ENCODE measurements at places on chromosomes 4 and X.

DNA sequence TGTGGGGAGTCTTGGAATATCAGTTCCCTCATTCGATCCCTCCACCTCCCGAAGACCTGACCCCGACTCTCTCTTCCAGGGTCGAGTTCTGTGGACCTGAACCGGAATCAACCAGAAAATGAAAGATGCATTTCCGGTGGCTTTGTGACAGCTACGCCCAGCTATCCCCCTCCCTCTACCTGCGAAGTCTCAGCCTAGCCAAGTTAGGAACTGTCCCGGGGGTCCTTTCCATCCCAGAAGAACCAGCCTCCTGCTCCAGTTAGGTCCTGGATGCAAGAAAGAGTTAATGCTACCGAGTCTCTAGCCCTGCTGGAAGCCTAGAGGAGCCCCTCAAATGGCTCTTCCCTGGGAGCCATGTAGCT is 13.4 kb upstream of the ETDC start:
- H3K4me1 ChIP-seq = no peaks in the 10 kb centered on the region
- H3K4me3 ChIP-seq = no peak overlapping the region
- no peak for DNase-seq
- H3K36me3 ChIP-seq = no peaks in the 10 kb centered on the region
- H3K27ac ChIP-seq = no peak overlapping the region

GRCh38 chr4:139905489-139905888 is 239.9 kb downstream of the MGST2 start:
- H3K27me3 ChIP-seq = no peaks in the 10 kb centered on the region
- H3K4me1 ChIP-seq = peaks cover 34% of the 10 kb centered on the region
- no peak overlapping the region for H3K4me3 ChIP-seq
- H3K27ac ChIP-seq = no peak overlapping the region

DNA sequence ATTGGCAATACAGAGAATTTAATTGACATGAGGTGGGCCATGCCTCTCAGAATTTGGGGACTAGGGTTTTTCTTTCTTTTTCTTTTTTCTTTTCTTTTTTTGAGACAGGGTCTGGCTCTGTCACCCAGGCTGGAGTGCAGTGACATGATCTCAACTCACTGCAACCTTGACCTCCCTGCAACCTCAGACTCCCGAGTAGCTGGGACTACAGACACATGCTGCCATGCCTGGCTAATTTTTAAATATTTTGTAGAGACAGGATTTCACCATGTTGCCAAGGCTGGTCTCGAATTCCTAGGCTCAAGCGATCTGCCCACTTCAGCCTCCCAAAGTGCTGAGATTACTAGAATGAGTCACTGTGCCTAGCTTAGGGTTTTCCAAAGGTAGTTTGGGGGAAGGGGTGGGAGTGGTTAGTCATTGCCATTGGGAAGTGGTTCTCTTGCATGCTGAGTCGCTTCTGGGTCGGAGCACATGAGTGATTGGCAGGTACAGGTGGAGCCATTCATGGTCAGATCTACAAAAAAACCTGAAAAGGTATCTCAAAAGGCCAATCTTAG is 54.5 kb downstream of the MID2 start:
- H3K27me3 ChIP-seq = no peaks in the 10 kb centered on the region
- no peak for DNase-seq
- no peak overlapping the region for H3K4me3 ChIP-seq
- H3K4me1 ChIP-seq = no peaks in the 10 kb centered on the region
- no peak overlapping the region for H3K27ac ChIP-seq

- no peaks in the 10 kb centered on the region for H3K27me3 ChIP-seq
- no peak for DNase-seq
- no peaks in the 10 kb centered on the region for H3K36me3 ChIP-seq
- no peak overlapping the region for H3K4me3 ChIP-seq
- H3K27ac ChIP-seq = no peak overlapping the region
Measured at GRCh38 chrX:85828771-85829170, 218.6 kb downstream of the CHM start.

- H3K4me1 ChIP-seq = no peaks in the 10 kb centered on the region
- H3K4me3 ChIP-seq = no peak overlapping the region
- H3K27ac ChIP-seq = no peak overlapping the region
Measured at GRCh38 chrX:41148553-41148952, 63.3 kb downstream of the USP9X start.

GRCh38 chr4:127575888-127576287 is 56.9 kb upstream of the INTU start:
- H3K36me3 ChIP-seq = no peaks in the 10 kb centered on the region
- no peak for DNase-seq
- H3K4me1 ChIP-seq = no peaks in the 10 kb centered on the region
- no peak overlapping the region for H3K4me3 ChIP-seq
- H3K27ac ChIP-seq = no peak overlapping the region
- no peaks in the 10 kb centered on the region for H3K27me3 ChIP-seq

- no peaks in the 10 kb centered on the region for H3K4me1 ChIP-seq
- H3K27me3 ChIP-seq = no peaks in the 10 kb centered on the region
- no peak overlapping the region for H3K4me3 ChIP-seq
- no peak overlapping the region for H3K27ac ChIP-seq
Measured at GRCh38 chr4:162874748-162875147, 291.9 kb downstream of the NAF1 start.

GRCh38 chrX:119762718-119763117 is 4.3 kb downstream of the SOWAHD start:
- no peaks in the 10 kb centered on the region for H3K27me3 ChIP-seq
- peaks cover 3% of the 10 kb centered on the region for H3K4me1 ChIP-seq
- H3K27ac ChIP-seq = no peak overlapping the region
- H3K4me3 ChIP-seq = no peak overlapping the region
- no peaks in the 10 kb centered on the region for H3K36me3 ChIP-seq

- H3K4me1 ChIP-seq = peaks cover 36% of the 10 kb centered on the region
- no peaks in the 10 kb centered on the region for H3K36me3 ChIP-seq
- no peaks in the 10 kb centered on the region for H3K27me3 ChIP-seq
- peak; percentile 39 for DNase-seq
- peak overlapping the region; percentile 59 for H3K27ac ChIP-seq
Measured at GRCh38 chrX:46208225-46208854, 336.9 kb downstream of the ZNF674 start.

GRCh38 chrX:68354879-68355628 is 78.2 kb downstream of the OPHN1 start:
- H3K4me3 ChIP-seq = no peak overlapping the region
- H3K27me3 ChIP-seq = no peaks in the 10 kb centered on the region
- no peak for DNase-seq
- no peaks in the 10 kb centered on the region for H3K36me3 ChIP-seq

GRCh38 chr4:92677805-92678204 is 374.0 kb downstream of the GRID2 start:
- no peaks in the 10 kb centered on the region for H3K4me1 ChIP-seq
- no peak overlapping the region for H3K27ac ChIP-seq
- H3K27me3 ChIP-seq = no peaks in the 10 kb centered on the region
- H3K36me3 ChIP-seq = no peaks in the 10 kb centered on the region
- DNase-seq = no peak
- no peak overlapping the region for H3K4me3 ChIP-seq

GRCh38 chrX:67725471-67725870 is 181.7 kb downstream of the AR start:
- H3K4me3 ChIP-seq = no peak overlapping the region
- no peak for DNase-seq
- H3K27ac ChIP-seq = no peak overlapping the region

- no peak for DNase-seq
- no peak overlapping the region for H3K4me3 ChIP-seq
- peaks cover 40% of the 10 kb centered on the region for H3K36me3 ChIP-seq
- H3K27me3 ChIP-seq = no peaks in the 10 kb centered on the region
Measured at GRCh38 chrX:150697641-150698040, 4.4 kb downstream of the MTMR1 start.

- H3K4me1 ChIP-seq = no peaks in the 10 kb centered on the region
- no peak overlapping the region for H3K27ac ChIP-seq
- no peak for DNase-seq
- no peaks in the 10 kb centered on the region for H3K27me3 ChIP-seq
- H3K4me3 ChIP-seq = no peak overlapping the region
Measured at GRCh38 chrX:20477836-20478524, 211.3 kb upstream of the RPS6KA3 start.

- H3K4me1 ChIP-seq = no peaks in the 10 kb centered on the region
- DNase-seq = no peak
- no peak overlapping the region for H3K27ac ChIP-seq
- H3K4me3 ChIP-seq = no peak overlapping the region
- no peaks in the 10 kb centered on the region for H3K27me3 ChIP-seq
Measured at GRCh38 chrX:136975684-136976470, 57.9 kb downstream of the GPR101 start.

DNA sequence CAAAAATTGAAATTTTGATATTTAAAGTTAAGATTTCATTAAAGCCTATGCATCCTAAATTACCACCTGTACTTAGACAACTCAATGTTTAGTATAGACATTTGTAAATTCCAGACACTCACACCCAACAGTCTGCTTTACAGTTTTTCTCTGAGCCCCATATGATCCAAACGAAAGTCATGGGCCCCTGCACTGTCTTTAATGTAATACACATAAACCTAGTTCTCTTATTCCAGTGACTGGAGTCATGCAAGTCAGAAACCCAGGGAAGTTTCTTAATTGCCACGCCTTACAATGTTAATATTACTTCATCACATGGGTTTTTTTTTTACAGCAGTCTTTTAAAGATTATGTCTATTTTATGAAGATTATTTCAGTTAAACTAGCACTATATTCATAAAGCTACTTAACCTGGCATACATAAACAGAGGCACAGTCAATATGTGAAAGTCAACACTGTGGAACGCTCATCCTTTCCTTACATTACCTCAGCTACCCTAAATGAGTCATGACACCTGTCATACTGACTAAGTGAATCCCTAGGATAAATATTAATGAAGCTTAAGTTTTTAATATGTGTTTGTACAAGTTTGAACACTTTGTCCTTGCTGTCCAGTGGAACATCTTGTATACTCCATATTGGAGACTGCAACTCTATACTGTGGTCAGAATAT is 67.7 kb upstream of the H2AZ1 start:
- H3K4me1 ChIP-seq = no peaks in the 10 kb centered on the region
- no peak overlapping the region for H3K27ac ChIP-seq
- H3K36me3 ChIP-seq = no peaks in the 10 kb centered on the region

DNA sequence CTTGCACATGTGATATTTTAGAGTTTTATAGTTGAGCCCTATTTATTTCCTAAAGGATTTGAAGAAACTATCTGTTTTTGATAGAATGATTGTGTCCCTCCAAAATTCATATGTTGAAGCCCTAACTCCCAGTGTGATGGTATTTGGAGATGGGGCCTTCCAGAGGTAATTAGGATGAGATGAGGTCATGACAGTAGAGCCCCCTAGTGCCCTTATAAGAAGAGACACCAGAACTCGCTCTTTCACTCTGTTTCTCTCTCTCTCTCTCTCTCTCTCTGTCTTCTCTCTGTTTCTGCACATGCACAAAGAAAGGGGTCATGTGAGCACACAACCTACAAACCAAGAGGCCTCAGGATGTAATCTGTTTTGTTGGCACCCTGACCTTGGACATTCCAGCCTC is 921.9 kb upstream of the DIAPH2 start:
- no peaks in the 10 kb centered on the region for H3K4me1 ChIP-seq
- DNase-seq = no peak
- no peak overlapping the region for H3K4me3 ChIP-seq
- H3K36me3 ChIP-seq = no peaks in the 10 kb centered on the region
- no peaks in the 10 kb centered on the region for H3K27me3 ChIP-seq

- no peak overlapping the region for H3K4me3 ChIP-seq
- no peak overlapping the region for H3K27ac ChIP-seq
- no peaks in the 10 kb centered on the region for H3K36me3 ChIP-seq
- peaks cover 3% of the 10 kb centered on the region for H3K27me3 ChIP-seq
- H3K4me1 ChIP-seq = 0 out of 2 replicates have a peak, but pooled peaks cover 3% of the 10 kb centered on the region
- no peak for DNase-seq
Measured at GRCh38 chr4:40721730-40722171, 28.0 kb upstream of the NSUN7 start.

DNA sequence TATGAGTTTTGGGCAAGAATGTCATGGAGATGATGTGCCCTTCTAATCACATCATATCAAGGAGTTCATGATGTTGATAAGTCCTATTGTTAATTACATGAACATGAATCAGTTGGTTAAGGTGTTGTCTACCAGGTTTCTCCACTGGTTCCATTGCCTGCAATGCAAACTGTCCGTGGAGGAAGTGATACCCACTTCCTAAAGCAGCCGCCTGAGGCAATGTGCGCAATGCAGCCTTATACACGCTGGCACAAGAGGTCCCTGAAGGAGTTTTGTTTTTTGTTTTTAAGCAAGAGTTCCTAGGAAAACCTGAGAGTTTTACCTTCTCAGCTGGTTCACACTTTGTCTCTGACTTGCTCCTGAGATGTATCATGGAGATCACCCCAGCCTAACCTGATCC is 5.9 kb upstream of the GPKOW start:
- no peaks in the 10 kb centered on the region for H3K36me3 ChIP-seq
- H3K4me3 ChIP-seq = no peak overlapping the region
- no peak overlapping the region for H3K27ac ChIP-seq
- no peak for DNase-seq
- no peaks in the 10 kb centered on the region for H3K4me1 ChIP-seq

DNA sequence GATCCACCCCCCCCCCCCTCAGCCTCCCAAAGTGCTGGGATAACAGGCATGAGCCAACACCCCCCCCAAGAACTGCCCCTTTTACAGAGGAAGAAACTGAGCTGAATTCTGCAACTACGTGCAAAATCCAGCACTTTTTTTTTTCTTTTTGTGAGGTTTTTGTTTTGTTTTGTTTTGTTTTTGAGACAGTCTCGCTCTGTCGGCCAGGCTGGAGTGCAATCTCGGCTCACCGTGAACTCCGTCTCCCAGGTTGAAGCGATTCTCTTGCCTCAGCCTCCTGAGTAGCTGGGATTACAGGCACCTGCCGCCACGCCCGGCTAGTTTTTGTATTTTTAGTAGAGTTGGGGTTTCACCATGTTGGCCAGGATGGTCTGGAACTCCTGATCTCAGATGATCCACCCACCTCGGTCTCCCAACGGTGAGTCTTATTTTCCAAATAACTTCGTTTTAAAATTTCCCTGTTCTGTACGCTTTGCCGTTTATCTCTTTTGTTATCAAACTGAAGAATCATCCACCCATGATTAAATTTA is 4.9 kb downstream of the CRLF2 start:
- H3K27me3 ChIP-seq = no peaks in the 10 kb centered on the region
- no peak overlapping the region for H3K27ac ChIP-seq
- no peak for DNase-seq
- H3K4me1 ChIP-seq = peaks cover 3% of the 10 kb centered on the region
- no peak overlapping the region for H3K4me3 ChIP-seq
- no peaks in the 10 kb centered on the region for H3K36me3 ChIP-seq

GRCh38 chr4:13654162-13654797 is 26.8 kb upstream of the BOD1L1 start:
- H3K36me3 ChIP-seq = no peaks in the 10 kb centered on the region
- peaks cover 3% of the 10 kb centered on the region for H3K27me3 ChIP-seq
- DNase-seq = peak; percentile 54
- no peak overlapping the region for H3K27ac ChIP-seq

GRCh38 chr4:183355405-183355804 is 33.2 kb upstream of the CLDN24 start:
- no peak overlapping the region for H3K27ac ChIP-seq
- H3K4me3 ChIP-seq = no peak overlapping the region
- no peaks in the 10 kb centered on the region for H3K27me3 ChIP-seq
- DNase-seq = no peak
- no peaks in the 10 kb centered on the region for H3K4me1 ChIP-seq
- no peaks in the 10 kb centered on the region for H3K36me3 ChIP-seq

Data from DND-41 (cell line).